ENCODE measurements at places on chromosomes 1 and 21.

GRCh38 chr1:201884425-201884824 lies 4.3 kb upstream of the SHISA4 start:
- no peak for DNase-seq

- no peak for DNase-seq
These were observed 68.7 kb upstream of the C1orf105 start for GRCh38 chr1:172351754-172352161.

DNA sequence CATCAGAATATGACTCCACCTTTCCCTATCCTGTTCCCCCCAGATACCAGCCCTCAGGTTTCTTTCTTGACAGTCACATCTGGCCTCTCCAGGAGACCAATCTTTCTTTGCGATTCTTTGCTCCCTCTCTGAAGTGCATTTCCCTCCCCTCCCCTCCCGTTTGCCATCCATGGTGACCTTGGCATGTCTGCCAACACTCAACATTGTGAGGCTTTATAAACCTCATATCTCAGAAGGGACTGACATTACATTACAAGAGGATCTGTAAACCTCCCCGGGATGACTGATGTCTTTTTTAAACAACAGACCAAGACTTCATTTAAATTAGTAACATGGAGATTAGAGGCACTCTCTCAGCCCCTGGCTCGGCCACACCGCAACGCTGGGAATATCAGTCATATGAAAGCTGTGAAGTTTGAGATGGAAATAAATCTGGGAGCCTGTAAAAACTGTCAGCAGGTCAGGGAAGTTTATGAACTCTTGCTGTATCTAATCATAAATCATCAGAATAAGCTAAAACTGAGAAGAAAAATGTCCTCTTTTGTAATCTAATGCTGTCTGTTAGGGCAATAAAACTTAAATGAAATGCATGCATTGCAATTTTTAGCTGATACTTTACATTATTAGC lies 401.7 kb upstream of the PROX1 start:
- DNase-seq = no peak

DNA sequence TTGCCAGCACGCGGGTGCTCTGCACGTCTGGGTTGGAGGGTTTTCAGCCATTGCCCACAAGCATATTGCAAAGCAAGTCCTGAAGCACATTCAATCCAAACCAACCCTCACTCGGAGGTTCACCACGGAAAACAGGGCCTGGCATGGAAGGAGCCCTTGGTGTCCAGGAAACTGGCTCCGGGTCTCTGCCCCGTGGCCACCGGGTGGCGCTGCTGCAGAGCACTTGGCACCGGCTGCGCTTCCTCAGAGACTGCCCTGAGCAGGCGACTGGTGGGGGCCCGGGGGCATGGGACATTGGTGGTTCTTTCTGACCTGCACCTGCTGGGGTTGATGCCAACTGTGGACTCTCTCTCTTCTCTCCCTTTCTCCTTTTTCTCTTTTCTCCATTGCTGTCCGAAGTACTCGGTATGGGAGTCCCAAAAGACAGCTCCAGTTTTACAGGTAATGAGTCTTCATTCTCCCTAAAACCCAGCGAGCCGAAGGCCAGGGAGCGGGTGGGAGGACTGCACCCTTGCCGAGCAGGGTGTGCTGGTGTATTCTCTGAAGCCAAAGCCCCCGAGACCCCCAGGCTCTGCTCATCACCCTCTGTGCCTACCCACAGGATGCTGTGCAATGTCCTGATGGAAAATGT lies 4.1 kb upstream of the KCNAB2 start:
- DNase-seq = no peak

DNA sequence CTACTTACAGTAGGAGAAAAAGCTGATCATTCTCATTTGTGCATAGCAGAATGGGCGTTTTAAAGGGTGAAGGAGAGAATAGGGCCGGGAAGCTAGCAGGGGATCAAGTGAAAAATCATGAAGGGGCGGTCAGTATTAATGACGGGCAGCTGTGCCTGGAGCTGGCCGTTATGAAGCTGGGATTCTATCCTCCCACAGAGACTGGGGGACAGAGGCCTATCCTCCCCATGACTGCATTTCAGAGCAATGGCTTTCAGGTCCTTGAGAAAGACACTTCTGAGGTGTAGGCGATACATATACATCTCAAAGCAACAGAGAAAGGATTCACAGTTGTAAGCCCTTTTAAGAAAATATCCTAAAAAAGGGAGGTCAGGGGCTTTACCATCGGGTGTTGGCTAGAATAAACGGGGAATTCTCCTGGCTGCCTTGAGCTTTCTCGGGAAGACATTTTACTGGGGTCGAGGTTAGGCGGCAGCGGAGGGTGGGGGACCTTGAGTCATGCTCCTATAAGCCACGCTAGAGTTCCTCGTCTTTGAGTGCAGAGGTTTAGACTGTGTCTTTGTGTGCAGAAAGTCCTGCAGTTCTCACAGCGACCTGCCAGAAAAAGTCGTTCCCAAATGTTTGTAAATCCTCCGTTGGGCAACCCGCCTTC lies 559 bp upstream of the MTARC2 start:
- DNase-seq = no peak

- DNase-seq = no peak
These were observed 16.0 kb upstream of the ERRFI1 start for GRCh38 chr1:8042134-8042533.

DNA sequence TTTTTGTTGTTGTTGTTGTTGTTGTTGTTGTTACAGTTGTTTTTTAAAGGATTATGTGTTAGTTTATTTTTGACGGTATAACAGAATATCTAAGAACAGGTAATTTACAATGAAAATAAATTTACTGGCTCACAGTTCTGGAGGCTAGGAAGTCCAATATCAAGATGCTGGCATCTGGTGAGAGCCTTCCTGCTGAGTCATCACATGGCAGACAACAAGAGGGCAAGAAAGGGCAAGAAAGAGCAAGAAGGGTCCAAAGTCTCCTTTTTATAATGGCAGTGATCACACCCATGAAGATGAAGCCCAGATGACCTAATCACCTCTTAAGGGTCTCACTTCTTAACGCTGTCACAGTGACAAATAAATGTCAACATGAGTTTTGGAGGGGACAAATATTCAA lies 142.1 kb downstream of the NEGR1 start:
- DNase-seq = peak; percentile 24

DNA sequence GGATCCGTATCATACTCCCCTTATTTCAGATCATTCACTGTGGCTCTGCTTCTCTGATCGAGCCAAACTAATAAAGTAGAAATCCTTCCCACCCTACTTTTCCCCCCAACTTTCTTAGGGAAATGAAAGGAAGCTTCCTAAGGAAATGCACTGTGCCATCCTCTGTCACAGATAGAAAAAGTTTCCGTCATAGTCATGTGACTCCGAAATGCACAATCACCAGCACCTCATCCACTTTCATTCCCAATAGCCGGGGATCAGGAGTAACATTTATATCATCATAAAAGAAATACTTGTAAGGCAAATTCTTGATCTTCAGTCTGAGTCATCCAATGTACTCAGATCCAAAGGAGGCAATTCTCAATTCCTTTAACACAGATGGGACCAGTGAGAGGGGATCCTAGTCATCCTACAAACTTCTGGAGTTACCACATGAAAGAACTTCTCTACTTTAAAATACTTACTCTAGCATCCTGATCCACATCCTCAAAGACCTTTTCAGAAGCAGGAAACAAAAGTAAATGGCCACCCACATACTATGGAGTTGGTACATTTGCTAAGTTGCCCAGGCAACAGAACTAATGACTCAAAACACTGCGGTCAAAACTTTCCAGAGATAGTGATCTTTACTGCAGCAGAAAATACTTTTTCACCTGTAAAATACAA lies 97.8 kb upstream of the ZC3H11B start:
- no peak for DNase-seq
